ENCODE measurements at places on chromosomes 11 and 22.

DNA sequence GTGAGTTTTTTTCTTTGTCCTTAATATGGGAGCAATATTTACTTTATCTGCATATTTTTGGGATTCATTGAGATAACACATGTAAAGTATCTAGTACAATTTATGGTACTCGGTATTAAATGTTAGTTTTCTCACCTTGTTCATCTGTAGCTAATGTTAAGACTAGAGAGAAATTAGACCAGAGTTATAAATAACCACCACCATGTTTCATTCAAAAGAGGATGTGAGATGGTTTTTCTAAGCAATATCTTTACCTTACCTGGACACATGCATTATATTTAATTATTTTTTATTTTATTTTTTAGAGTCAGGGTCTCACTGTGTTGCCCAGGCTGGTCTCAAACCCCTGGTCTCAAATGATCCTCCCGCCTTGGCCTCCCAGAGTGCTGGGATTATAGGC lies 18.4 kb downstream of the ARHGAP42 start:
- DNase-seq: no peak

DNA sequence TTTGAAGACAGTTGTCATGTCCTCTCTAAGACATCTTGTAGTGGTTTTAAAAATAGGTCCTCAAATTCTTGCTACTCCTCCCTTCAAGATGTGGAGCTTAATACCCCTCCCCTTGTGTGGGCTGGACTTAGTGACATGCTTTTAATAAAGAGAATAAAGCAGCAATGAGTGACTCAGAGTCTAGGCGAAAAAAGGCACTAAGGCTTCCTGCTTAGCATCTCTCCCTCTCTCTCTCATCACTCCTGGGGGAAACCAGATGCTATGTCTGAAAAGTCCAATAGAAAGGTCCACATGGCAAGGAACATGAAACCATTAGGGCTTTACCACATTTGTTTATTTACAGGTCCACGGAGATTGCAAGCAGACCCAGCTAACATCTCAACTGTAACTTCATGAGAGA lies 11.7 kb downstream of the SERGEF start:
- DNase-seq: no peak

DNA sequence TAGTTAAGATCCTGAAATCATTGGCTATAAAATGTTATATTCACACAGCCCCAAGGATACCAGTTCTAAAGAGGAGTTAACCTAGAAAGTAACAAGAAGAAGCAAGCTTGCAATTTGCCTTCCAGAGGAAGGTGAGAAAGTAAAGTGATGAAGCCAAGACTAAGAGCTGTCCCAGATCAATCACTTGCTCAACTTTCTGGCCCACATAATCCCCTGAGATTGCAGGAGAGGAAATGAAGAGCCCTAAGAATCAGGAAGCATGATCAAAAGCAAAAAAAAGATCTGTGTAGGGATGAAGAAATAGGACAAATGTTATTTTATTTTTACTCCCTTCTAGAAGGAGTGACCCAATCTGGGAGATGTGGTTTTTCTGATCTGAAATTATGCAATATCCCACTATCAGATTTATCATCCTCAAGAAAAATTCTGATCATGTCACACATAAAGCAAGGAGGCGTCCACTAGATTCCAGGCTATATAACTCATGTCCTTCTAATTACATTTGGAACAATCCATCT lies 180.3 kb upstream of the GUCY1A2 start:
- DNase-seq: no peak

DNA sequence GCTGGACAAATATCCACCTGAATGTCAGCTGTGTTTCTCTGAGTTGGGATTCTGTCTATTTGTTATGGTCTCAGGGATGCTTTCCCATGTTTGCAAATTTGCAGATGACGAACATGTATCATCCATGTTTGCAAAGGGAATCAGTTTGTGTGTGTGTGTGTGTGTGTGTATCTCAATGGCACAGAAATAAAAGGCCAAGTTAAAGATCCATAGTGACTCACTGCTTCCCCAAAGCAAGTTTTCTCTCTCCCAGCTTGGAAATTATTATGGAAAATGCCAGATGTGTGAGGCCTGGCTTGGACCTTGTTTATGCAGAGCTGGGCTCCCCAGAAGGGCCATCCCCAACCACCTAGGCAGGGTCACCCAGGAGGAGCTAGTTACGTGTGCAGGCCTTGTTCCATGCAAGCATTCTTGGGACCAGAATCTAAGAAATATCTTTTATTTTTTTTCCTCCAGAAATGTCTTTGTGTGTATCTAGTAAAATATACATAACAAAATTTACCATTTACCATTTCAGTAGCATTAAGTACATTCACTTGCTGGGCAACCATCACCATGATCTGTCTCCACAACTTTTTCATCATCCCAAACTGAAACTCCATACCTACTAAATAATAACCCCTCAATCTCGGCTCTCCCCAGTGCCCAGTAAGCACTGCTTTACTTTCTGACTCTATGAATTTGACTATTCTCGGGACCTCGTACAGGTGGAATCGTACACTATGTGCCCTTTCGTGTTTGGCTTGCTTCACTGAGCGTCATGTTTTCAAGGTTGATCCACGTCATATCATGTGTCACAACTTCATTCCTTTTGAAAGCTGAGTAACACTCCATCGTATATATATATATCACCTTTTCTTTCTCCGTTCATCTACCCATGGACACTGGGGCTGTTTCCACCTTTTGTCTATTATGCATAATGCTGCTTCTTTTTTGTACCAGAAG lies 56.6 kb upstream of the WNT7B start:
- DNase-seq: no peak

DNA sequence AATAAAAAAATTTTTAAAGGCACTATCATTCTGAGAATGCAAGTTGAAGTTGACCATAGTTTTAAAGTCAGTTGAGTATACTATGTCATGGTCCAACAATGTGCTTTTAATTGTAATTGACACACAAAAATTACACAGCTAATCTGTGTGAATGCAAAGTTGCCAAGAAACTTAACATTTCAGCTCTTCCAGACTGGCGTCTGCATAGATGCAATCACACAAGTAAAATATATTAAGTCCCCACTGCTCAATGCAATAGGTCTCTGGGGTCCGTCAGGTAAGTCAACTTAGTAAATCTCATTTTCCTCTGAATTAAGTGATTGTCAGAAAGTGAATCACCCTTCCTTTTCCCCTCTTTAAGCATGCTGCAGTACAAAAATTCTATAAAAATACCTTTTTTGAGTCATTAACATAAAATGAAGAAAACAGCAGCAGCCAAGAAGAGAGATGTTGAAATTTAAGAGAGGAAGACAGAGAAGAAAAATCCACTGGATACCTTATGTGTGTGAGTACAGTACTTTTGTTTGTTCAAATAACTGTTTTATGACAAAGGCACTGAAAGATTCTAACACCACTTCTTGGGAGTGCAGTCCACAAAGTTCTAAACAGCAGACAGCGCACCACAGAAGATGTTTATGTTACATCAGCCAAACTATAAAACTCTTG lies 5.1 kb downstream of the FZD4 start:
- DNase-seq: no peak

DNA sequence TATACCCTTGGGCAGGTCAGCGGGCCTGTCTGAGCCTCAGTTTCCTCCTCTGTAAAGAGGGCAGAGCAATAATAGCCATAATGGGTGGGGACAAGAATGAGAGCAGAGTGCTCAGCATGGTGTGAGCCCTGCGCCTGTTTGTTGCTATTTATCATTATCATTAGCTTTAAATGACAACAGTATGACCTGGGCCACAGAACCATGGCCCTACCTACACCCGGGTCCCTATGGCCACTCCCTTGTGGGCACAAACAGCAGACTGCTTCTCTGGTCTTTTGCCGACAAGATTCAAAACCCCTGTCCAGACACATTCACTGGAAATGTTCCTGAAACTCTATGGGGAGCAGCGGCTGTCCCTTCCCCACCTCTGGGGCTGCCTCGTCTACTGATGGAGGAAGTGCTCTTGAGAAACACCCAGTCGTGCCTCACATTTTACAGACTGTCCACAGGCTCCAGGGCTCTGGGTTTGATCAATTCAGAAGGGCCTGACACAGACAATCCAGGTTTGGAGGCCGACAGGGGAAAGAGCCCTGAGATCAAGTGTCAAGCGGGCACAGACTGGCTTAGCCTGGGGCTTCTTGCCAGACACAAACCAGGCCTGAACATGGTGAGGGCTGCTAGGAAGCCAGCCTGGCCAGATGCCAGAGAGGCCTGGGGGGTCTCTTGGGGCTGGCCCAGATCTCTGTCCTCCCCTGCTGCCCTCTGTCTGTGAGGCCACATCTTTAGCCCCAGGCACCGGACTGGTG lies 112.5 kb upstream of the CD82 start:
- DNase-seq: no peak

GRCh38 chr11:104443387-104443786 lies 279.4 kb upstream of the PDGFD start:
- no peak for DNase-seq

Data from CD4-positive, alpha-beta T cell treated with Interleukin-10 for 1 hour (primary cell).